NCI-H446 (cell line): ENCODE measurements at places on chromosomes 1 and 21.

DNA sequence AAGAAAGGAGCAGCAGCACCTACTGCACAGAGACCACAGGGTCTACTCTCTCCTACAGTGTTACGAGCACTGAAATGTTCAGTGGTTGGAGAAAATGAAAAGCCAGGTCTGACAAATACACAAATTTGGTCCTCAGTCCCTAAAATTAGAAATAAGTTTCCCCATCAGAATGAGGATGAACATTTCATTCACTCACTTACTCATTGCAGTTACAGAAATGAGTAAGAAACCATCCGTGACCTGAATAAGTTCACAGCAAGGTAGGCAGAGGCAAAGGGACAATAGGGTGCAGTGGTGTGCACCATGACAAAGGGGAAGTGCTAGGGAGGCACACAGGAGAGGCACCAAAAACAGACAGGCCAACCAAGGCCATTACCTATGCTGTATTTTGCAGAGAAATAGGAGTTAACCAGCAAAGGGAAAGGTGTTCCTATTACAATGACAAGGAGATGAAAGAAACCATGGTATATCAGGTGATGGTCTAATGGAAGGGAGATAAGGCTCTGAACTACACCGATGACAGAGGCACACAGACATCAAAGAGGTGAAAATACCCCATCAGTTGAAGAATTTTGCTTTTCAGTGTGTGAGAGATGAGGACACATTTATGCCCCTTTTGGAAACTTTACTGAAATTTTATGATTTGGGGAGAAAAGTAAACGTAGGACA, 29.4 kb downstream of the VAV3 start:
- DNase-seq, result no peak

- DNase-seq, result peak; percentile 25
These were observed 153.8 kb upstream of the HMGB4 start for GRCh38 chr1:33709783-33710718.

DNA sequence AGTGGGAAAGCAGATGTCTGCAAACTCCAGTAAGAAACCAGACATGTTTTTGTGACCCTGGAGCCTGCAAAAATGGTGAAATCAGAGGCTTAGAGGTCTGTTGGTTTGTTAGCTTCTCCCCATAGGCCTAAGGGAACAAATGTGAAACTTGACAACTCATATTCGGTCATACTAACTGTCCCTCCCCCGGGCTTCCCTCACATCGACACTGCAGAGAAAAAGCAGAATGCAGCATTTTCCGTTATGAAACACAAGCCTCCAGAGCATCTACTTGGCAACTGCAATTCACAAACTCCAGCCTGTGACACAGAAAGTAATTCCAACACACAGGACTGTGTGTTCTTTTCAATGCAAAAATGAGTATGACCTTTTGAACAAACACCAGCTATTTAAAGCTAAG, 3.7 kb downstream of the KCNA2 start:
- no peak for DNase-seq

DNA sequence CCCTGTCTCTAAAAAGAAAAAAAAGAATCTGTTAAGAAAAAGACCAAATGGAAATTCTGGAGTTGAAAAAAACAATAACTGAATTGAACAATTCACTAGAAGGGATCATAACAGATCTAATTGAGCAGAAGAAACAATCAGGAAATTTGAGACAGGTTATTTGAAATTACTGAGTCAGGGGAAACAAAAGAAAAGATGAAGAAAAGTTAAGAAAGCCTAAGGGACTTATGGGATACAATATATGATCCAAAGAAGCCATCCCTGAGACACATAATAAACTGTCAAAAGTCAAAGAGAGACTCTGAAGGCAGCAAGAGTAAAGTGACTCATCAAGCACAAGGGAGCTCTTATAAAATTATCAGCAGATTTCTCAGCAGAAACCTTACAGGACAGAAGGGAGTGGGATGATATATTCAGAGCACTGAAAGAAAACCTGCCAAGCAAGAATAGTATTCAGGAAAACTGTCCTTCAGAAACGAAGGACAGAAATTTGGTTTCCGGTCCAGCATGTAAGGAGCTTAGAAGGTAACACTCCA, 44.5 kb downstream of the SLC2A1 start:
- DNase-seq, result no peak

DNA sequence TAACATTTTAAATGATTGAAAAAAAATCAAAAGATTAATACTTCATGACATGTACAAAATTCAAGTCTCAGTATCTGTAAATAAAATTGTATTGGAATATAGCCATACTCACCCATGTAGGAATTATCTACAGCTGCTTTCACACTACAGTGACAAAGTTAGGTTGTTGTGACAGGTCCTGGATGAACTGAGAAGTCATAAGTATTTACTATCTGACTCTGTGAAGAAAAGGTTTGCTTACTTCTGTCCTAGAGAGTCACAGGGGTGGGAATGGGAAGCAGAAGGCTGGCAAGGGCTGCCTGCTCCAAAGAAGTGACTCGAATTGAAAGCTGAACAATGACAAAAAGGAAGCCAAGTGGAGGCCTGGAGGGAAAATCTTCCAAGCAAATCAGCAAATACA, 155.2 kb downstream of the SLC30A10 start:
- DNase-seq, result no peak

DNA sequence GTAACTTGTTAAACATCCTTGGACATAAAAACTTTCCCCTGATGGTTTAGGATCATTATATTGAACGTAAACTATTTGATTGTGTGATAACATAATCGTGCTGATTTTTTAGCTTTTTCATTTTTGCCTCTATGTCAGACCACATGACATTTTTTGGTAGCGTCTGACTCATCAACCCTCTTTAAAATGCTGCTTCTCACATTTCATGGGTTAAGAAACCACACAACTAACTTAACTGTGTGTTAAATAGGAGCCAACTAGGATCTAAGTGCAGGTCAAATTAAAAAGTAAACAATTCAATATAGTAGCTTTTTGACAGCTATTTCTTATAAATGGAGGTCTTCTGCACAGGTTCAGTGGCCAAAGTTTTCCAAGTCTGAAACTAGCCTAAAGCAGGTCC, 9.8 kb downstream of the BTG3 start:
- DNase-seq, result no peak

GRCh38 chr21:42655796-42656770, 2.7 kb downstream of the PDE9A start:
- no peak for DNase-seq

DNA sequence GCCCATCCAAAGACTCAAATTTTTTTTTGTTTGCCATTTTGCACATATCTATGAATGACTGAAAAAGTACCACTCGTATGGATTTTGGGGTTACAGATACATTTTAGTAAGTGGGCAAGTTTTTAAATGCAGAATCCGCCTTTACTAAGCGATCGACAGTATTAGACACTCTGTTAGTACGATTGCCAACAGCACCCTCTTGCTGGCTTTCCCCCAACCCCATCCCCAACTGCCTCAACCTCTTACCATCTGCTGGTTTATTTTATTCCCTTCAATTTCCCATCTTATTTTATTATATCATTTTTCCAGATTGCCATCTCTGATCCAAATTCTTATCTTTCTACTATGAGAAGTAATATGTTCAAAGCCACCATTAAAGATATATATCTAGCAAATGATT, 244.8 kb downstream of the LRRIQ3 start:
- peak; percentile 68 for DNase-seq

DNA sequence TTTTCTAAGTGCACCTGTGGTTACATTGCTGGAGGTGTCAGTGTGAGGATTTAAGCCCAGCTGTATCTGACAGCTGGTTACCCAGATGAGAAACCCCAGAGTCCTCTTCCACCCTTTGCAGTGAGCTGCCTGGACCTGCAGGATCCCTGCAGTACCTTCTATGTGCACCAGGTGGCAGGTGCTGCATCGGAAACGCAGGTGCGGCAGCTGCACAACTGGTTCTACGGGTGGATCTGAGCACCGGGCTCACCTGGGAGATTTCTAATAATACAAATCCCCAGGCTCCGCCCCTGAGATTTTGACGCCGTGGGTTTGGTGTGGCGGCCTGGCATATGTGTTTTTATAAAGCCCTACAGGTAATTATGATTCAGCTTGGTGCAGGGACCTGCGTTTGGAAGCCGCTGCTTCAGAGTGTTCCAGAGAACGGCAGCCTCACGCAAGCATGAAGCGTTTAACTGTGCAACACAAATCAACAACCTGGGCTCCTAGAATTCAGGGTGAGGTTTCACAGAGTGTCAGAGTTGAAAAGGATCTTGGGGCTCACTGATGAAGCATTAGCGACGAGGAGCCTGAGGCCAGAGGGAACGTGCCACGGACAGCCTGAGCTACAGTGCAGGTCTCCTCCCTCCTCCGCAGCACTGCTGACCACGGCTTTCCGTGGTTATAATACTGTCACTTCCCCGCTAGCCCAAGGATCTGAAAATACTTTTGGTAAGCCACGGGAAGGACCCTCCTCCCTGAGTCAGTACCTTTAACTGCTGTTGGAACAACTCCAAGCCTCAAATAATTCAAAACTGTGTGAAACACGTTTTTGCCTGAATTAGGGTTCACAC, 96.7 kb upstream of the TRABD2B start:
- no peak for DNase-seq

DNA sequence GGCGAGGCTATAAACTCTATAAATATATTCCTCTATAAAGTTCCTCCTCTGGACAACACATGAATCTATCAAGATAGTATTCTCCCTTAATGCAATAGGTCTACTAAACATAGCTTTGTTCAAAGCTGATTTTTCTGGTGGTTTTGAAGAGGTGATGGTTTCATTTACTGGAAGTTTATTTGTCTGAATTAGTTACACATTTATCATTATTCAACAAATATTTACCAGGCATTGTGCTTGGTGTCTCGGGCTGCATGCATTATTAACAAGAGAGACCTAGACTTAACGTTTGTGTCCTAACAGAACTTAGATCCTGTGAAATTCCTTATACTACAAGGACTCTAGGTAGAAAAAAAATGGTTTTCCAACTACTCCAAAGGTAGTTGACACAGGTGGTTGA, 511.4 kb upstream of the B3GALT2 start:
- DNase-seq, result no peak

DNA sequence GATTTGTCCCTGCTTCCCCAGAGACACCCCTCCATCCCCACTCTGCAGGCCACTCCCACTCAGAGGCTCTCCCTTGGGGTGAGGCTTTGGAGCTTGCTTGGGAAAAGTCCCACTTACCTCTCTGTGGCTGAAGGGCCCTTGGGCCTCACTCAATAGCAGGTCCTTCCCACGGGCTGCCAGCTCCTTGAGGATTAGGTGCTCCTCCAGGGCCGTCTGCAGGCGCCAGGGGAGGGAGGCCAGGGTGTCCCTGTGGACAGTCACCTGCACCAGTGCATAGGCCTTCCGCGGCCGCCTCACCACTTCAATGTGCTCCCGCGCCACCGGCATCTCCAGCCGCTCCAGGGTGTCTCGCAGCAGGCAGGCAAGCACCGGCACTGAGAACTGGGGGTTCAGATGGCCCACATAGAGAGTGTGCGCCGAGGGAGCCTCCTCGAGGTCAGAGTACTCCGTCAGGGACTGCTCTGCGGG, 1.4 kb downstream of the SLFNL1 start:
- DNase-seq, result no peak
